ENCODE measurements at places on chromosomes 13 and 19. TPM values are rescaled to one million over a fixed set of nuclear protein-coding genes. Genes with fewer than 3 reads are reported as not detected.
A peak's percentile ranks its signal among the peaks of the same experiment; 100 is the strongest.

The EID2B gene
- total RNA-seq: 3.9 TPM

- no peak for DNase-seq
Observed at GRCh38 chr19:10816691-10817090, 19.3 kb downstream of the TMED1 start.

DNA sequence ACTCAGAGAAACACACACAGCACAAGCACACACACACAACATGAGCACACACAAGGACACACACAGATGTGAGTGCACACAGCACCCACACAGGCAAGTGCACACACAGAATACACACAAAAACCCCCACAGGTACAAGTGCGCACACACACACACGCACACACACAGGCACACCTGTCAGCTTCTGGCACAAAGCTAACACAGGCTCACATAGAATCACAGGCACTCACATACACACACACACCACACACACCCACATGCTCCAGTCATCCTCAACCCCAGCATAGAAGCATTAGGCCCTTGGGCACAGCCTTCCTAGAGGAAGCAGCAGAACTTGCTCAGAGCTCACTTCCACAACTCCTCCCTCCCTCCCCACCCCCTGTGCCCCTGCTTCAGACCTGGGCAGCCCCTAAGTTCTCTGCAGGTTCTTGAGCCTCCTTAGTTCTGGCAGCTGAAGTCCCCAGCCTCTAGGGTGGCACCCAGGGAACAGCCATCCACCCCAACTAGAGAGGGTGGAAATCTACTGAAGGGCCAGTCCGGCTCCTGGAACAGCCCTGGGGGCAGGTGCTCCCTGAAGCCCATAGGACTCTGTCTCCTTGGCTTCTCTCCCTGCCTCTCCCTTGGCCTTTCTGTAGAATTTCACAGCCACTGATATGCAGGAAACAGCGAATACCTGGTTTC, 129.9 kb upstream of the VSTM2B start:
- no peak for DNase-seq

GRCh38 chr13:51785712-51786424, 18.1 kb downstream of the DHRS12 start:
- no peak for DNase-seq

The SERPINE3 gene
- total RNA-seq: not detected

DNA sequence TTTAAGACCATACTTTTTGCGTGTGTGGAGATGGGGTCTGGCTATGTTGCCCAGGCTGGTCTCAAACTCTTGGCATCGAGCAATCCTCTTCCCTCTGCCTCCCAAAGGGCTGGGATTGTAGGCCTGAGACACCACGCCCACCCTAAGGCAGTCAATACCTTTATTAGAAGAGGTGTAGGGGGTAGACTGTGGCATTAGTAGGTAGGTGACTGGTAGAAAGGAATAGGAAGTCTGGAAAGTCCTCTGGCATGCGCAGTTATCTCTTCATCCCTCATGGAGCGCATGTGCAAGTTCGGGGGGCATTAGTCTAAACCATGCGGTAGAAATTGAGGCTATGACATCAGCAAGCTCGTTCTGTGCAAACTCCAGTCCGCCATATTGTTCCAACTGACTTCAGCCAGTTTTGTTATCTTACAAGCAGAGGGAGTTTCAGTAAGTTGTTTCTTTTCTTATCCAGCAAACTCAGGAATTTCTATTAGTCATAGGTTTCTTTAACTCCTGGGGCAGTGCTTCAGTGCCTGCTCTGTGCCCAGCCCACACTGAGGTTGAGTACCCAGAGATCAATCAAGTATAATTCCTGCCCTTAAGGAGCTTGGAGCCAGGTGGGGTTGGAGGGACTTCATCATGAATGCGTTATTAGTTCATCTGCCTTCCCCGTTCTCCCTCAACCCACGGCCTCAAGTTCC, 7.3 kb upstream of the RANBP3 start:
- DNase-seq: no peak

The LIM2 gene
- not detected for total RNA-seq

GRCh38 chr13:27308941-27309340, 38.3 kb downstream of the RASL11A start:
- DNase-seq: no peak

GRCh38 chr13:91052876-91053275, 294.6 kb upstream of the MIR17HG start:
- no peak for DNase-seq

The TEX101 gene
- not detected for total RNA-seq

The MBD3L2 gene
- total RNA-seq: not detected

- DNase-seq: no peak
Observed at GRCh38 chr19:1004803-1005664, 4.8 kb downstream of the GRIN3B start.

The SH3GL1 gene
- total RNA-seq: 56.6 TPM

The SYT3 gene
- total RNA-seq: not detected

GRCh38 chr19:10976131-10976892, 15.5 kb downstream of the SMARCA4 start:
- DNase-seq: no peak

- peak; percentile 52 for DNase-seq
Observed at GRCh38 chr19:17687857-17688784, at the start of gene UNC13A. UNC13A (minus strand) TSS chr19:17688354; CDS start chr19:17688199, 155 bp downstream.

DNA sequence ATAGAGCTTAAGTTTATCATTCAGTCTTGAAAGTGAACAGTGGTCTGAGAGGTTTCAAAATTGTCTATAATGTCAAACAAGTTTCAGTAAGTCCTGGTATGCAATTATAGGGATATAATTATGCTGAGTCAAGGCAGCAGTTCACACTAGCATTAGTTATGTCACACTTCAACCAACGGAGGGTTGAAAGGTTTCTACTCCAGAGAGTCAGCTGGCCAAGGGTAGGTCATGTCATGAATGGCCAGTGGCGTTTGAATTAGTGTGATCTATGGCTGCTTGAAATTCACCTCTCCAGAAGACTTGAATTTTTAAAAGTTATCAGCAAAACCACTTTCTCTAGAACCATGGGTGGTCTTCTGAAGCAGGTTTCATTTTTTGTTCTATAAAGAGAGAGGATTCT, 108.6 kb downstream of the TNFRSF19 start:
- DNase-seq: no peak

The C2CD4C gene
- not detected for total RNA-seq

DNA sequence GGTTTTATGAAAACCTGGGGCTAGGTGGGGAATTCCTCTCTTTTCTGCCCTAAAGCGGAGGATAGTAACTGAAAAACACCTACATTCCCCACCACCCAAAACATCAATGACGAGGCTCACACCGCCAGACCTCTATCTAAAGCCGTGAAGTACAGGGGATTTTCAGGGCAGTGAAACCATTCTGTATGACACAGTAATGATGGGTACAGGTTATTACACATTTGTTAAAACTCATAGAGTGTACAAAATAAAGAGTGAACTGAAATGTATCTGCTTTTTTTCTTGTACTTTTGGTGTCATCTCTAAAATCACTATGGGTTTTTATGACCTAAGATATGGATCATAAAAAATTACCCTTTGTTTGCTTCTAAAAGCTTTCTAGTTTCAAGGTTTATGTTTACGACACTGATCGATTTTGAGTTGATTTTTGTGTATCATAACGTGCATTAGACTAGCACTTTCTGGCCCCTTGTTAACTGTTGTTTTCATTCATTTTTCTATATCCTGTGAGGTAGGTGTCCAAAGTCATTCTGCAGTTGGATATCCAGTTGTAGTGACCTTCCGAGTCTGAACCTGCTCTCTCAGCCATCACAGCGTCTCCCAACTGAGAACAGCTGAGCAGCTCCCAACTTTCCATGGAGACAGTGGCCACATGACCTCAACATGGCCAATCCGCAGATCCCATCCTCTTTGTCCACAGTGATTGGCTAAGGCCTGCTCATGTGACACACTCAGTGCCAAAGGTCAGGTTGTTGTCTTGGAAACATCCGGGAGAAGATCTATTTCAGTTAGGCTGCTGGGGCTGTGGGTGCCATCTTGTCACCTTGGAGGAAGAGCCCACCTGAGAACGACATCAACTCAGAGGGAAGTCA, 10.3 kb downstream of the MBD3L2B start:
- DNase-seq: no peak

GRCh38 chr19:58021541-58022282, 12.1 kb upstream of the ZSCAN1 start:
- no peak for DNase-seq

DNA sequence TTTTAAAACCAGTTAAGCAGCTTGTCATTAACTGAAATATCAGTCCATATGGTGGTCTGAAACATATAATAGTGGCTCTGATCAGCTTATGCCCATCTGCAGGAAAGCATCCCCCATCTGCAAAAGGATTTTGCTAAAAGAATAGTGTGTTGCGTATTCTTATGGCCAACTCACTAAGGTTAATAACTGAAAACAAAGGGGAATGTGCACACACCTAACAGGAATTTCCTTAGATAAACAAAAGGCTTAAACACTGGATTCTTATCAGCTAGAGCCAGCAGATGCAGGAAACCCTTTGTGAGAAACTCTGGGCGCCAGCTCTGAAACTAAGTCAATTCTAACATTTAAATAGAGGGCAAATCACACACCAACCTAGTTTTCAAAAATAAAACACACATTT, 22.1 kb downstream of the VPS36 start:
- no peak for DNase-seq

DNA sequence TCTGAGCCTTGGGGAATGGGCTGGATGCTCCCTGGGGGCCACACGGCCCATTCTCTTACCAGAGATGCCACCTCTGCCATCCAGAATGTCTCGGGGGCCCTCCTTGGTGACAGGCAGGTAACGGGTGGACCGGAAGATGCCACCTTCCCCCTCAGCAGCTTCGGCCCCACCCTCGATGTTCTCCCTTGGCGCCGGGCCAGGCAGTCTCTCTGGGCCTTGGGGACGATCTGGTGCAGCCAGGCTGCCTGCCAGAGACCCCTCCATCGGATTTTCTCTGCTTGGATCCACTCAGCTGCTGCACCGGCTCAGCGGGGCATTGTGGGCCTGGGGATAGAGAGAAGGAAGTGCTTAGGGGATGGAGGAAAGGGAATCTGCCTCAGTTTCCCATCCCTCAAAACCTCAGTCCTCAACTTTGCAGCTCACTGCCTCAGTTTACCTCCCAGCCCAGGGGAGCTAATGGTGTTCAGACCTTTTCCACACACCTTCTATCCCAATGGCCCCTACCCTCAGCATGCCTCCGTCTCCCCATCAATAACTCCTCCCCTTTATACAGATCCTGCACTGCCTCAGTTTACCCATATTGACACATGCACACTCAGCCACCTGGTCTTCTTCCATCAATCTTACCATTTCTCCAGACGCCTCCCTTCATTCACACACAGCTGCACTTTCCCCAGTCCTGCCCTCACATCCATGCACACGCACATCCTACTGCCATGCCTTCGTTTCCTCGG, 1.5 kb downstream of the WIZ start:
- DNase-seq: no peak

Measured in T-helper 17 cell (primary cell).